ENCODE measurements at places on chromosomes 4 and X. TPM values are rescaled to one million over a fixed set of nuclear protein-coding genes. Genes with fewer than 3 reads are reported as not detected.

GRCh38 chr4:174316546-174316945, 32.8 kb downstream of the CEP44 start:
- DNase-seq, result no peak

DCLK2 gene
- 10.0 TPM for total RNA-seq

DNA sequence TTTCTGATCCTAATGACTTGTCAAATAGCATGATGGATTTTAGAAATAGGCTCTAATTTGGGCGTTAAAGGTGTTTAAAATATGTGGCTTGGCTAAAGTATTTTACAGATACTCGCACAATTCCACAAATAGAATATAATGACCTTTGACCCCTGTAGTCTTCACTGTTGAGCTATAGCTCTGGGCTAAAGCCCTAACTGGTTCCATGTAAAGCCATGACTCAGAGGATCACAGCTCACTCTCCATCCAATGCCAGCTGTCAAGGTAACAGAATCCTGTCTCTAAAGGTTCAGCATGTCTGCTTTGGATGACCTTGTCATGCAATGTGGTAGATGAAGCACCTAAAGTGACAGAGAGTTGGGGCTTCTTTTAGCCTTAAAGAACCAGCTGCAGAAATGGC, 42.5 kb downstream of the TLR10 start:
- DNase-seq, result no peak

ADH1B gene
- total RNA-seq, result not detected

SYN1 gene
- total RNA-seq, result 0.88 TPM

DNA sequence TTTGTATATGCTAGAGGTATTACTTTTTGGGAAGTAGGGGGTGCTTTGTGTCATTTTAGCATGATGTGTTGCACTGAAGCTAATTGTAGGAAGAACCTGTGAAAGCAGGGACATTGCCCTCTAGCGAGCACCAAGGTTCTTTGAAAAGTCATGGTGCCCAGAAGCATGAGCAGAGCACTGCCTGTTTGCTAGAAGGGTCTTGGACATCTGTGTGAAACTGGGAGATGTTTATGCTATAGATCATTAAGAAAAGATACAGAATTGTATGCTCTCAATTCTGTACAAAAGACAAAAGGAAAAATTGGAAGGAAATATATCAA, 14.7 kb downstream of the GRPR start:
- DNase-seq, result no peak

VCX3A gene
- total RNA-seq, result not detected

- no peak for DNase-seq
These were observed 50.1 kb downstream of the FBXW7 start for GRCh38 chr4:152485726-152486276.

GRCh38 chr4:54063737-54064316, 578 bp downstream of the CHIC2 start:
- DNase-seq, result no peak

SPATA18 gene
- 17.4 TPM for total RNA-seq

- DNase-seq, result peak; percentile 25
These were observed 29.0 kb downstream of the F9 start for GRCh38 chrX:139559383-139560042.

DNA sequence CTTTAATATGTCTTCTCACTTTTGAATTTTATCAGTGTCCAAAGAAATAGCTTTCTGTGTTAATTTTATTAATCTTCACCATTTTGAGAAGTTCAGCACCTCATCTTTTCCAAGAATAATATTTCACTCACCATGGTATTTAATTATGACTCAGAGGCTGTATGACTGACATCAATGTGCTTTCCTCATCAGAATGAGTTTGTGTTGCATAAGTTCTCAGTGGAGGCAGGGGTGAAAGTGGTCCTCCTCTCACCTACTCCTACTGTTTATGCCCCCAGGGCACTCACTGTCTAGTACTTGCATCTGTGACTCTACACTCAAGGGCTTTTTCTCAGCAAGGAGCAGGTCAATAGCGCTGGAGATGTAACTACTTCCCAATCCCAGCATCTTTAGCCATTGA, 905.3 kb upstream of the INTU start:
- DNase-seq, result no peak

GRCh38 chr4:184763150-184763780, 29.4 kb upstream of the CENPU start:
- DNase-seq, result no peak

- DNase-seq, result no peak
These were observed 182.8 kb downstream of the MOSPD2 start for GRCh38 chrX:15056044-15056443.

- DNase-seq, result no peak
These were observed 19.8 kb upstream of the TASL start for GRCh38 chrX:30597216-30598012.

STPG2 gene
- total RNA-seq, result not detected

DNA sequence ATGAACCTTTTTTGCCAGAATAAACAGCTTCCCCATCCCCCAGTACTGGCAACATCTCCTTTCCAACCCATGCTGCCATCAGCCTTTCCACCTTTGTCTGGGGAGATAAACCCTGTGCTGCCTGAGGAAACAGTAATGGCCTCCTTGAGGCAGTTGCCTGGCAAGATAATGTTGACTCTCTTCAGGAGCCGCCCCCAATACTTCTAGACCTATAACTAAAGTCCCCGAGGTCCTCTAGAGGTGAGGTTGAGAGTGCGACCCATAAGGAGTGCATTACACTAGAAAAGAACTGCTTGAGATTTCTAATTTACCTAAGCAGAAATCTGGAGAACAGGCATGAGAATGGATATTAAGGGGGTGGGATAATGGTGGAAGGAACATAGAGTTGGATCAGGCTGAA, 963.2 kb upstream of the PCDH7 start:
- no peak for DNase-seq

- no peak for DNase-seq
These were observed 6.5 kb downstream of the SHOX start for GRCh38 chrX:636981-637659.

DNA sequence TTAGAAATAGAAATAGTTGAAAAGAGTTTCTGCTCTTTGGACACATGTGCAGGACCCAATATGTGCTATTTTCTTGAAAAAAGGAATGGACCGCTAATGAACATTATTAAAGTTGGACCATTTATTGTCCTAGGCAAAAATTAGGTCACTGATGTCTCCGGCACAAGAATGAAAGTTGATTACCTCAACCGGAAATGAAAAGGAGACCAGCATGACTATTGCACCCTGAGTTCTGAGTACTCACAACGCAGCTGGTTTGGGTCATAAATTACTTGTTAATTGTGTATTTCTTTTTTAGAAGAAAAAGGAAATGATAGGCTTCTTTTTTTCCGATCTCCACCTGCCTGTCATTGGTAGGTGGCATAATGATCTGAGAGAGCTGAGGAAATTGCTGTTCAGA, 232.7 kb downstream of the ARHGAP24 start:
- DNase-seq, result no peak

CCDC160 gene
- total RNA-seq, result not detected

DDIT4L gene
- total RNA-seq, result 6.9 TPM

GRCh38 chr4:41257257-41257901, 651 bp downstream of the UCHL1 start:
- DNase-seq, result no peak

- DNase-seq, result no peak
These were observed 16.5 kb upstream of the MXRA5 start for GRCh38 chrX:3362956-3363355.

NMU gene
- total RNA-seq, result 1.7 TPM

DNA sequence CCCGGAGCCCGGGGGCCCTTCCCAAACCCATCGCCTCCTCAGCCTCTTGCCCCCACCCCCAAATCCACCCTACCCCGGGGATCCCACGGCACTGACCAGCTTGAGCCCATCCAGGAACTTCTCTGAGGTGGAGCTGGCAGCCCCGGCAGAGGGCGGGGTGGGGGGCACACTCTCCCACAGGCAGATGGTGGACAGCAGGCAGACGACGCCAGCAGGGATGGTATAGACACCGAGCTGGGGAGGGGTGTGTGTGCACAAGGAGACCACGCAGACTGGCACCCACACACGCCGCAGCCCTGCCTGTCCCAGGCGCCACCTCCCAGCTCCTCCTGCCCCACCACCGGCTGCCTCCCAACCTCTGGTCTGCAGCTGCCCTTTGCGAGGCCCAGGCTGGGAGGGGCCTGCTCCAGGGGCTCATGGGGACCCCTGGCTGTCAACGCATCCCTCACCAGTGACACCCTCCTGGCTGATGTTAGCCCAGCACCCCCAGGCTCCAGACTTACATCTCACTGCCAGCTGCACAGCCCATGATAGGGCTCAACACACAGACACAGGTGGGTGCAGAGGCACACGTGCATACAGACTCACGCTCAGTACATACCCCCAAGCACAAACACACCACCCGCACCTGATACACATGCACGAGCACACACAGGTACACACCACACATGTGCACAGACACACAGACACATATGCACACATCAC, 4.2 kb downstream of the SLC49A3 start:
- no peak for DNase-seq

FREM3 gene
- total RNA-seq, result not detected

- DNase-seq, result no peak
These were observed 4.7 kb downstream of the SH3RF1 start for GRCh38 chr4:169266081-169266480.

- DNase-seq, result peak; percentile 84
These were observed 195.5 kb upstream of the VEGFC start for GRCh38 chr4:176988226-176988625.

SMARCA5 gene
- 33.4 TPM for total RNA-seq

GPR34 gene
- not detected for total RNA-seq

DNA sequence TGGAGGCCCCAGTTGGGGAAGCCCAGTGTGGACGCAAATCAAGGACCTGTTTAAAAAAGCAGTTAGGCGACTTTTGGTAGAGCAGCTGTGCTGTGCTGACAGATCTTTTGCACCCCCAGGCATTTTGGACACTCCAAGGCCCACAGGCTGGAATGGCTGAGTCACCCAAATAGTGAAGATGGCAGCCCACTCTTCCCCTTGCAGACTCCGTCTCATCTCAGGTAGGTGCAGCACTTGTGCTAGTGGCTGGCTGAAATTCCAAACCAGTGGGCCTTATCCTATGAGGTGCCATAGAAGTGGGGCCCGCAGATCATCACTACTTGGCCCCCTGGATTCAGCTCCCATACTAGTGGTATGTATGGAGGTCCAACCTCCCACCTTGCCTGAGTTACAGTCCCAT, 42.8 kb downstream of the CPXCR1 start:
- DNase-seq, result no peak
